NCI-H774 (cell line): ENCODE measurements at places on chromosomes 3 and 15.

- no peak for DNase-seq
Observed at GRCh38 chr3:53695324-53695690, 150.9 kb downstream of the CHDH start.

DNA sequence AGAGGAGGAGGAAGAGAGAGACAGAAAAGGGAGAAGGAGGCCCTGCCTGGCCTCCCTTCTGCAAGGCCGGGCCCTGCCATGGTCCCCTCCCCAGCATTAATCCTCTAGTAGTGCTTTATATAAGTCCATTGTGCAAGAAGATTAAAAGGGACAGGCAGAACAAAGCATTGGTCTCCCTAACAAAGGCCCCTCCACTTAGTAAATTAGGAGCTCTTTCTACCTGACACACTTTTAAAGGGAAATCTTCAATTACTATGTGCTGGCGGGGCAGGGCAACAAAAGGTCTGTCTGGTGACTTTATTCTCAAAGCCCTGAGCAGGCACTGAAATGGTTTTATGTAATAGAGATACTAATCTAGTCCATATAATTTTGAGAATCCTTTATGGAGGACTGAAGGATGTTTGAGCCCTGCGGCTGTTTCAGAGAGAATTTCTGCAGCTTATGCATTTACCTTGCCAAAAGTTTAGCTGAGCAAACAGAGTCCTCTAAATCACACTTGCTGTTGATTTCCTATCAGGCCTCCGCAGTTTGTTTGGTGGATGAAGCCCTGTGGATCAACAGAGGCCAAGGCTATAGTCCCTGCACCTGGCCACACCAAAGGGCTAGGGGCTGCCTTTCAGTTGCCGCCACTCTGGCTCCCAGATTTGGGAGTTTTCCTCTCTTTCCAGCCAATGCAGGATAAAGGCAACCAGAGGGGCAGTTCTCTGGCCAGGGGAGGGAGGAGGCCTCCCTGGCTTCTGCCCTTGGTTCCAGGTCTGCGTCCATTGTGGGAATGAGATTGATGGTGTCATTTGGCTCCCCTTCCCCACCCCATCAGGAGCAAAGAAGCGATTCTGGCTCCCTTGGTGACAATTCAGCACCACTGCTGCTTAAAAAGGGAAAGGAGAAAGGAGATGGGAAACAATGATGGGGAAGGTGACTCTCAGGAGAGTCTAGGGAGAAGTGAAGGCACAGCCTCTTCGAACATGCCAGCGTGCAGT is 148.0 kb downstream of the MEGF11 start:
- DNase-seq: no peak

DNA sequence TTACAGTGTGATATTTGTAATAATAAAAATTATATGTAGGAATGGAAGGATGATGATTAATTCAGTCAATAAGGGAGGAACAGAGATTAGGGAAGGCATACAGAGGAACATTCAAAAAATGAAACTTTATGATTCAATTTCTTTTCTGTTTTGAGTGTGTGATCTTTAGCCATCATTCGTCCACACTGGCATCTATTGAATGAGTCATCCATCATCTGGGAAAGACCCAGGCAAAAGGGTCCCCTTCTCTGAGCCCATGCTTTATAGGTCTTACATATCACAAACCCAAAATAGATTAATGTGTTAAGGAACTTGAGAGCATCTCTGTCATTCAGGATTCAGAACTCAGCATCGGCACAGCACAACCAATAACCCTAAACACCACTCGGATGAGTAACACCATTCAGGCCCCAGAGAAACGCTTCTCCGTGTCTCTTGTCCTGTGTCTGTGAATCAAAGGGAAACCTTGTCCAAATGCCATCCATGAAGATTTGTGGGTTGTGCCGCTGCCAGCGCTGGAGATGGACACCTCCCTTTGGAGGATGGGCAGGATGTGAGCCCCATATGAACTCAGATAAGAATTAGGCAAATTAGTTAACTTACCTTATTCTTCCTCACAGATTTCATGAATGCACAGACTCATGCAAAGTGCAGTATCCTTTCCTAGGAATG is 21.7 kb upstream of the TPM1 start:
- no peak for DNase-seq

- DNase-seq: no peak
Observed at GRCh38 chr3:32217339-32217738, 21.1 kb upstream of the CMTM8 start.

DNA sequence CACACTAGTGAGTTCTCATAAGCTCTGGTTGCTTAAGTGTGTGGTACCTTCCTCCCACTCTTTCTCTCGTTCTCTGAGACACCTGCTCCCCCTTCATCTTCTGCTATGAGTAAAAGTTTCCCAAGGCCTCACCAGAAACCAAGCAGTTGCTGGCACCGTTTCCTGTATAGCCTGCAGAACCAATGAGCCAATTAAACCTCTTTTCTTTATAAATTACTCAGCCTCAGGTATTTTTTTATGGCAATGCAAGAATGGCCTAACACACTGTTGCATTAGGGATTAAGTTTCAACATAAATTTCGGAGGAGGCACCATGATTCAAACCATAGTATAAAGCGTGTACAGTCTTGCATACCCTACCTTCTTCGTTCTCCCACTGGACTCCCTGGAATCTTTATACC is 252.3 kb upstream of the CHRM5 start:
- no peak for DNase-seq

- no peak for DNase-seq
Observed at GRCh38 chr3:105243076-105243475, 123.6 kb upstream of the ALCAM start.

DNA sequence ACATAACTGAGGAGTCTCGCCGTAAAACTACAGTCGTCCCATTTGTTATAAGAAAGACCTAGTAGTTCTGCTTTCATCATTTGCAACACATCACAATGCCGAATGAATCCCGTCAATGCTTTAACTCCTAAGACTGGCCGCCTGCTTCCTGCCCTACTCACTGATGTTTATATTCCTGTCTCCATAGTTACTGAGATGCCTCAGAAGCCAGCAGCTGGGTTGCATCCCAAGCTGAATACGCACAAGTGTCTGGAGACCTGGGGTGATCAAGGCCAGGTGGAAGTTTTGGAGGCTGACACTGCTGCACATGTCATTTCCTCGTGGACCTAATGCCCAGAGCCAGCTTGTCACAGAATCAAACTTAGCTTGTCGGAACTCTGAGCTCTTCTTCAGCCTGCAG is 95.2 kb upstream of the UBE2E1 start:
- DNase-seq: no peak

- DNase-seq: peak; percentile 89
Observed at GRCh38 chr15:67839929-67840748, at the start of gene RNU6-1. TSS of gene RNU6-1 (minus strand) at chr15:67840045.

DNA sequence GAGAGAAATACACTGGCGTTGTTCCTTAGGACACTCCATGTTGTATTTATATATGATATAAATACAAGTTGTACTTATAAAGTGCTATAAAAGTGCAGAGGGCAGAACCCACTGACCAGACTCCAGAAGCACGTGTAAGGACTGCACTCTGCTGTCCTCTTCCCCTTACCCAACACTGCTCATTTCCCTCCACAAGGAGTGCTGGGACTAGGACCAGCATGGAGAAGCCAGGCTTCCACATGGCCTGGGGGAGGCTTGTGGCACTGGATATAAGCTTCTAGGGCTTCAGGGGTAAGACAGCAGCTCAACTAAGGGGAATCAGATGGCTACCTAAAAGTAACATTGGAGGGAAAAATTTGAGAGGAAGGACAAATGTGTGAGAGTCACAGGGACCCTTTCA is 556.9 kb downstream of the IGSF11 start:
- DNase-seq: no peak

DNA sequence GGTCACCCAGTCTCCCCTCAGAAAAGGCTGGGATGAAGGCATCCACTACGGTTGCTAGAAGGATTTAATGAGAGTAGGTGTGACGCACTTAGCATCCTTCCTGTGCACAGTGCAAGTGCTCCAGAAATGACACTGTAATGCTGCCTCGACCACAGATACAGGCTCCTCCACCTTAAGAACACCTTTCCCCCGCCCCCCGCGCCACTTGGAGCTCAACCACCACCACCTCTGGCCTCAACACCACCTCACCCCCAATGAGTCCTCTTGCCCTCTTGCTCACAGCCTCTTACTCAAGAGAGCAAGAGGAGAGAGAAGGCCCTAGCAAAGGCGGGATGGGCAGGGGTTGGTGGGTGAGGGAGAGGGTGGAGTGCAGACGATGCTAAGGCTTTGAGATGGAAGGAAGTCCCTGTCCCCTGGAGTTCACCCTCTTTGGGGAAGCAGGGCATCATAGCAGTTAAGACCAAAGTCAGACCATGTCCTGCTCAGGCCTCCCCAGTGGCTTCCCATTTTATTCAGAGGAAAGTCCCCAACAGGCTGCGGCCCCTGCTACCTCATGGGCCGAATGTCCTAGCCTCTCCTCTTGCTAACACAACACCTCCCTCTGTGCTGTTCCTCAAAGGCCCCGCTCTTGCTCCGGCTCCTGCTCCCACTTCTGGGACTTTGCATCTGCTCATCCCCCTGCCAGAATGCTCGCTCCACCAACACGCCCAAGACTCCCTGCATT is 8.3 kb downstream of the STARD5 start:
- DNase-seq: no peak

DNA sequence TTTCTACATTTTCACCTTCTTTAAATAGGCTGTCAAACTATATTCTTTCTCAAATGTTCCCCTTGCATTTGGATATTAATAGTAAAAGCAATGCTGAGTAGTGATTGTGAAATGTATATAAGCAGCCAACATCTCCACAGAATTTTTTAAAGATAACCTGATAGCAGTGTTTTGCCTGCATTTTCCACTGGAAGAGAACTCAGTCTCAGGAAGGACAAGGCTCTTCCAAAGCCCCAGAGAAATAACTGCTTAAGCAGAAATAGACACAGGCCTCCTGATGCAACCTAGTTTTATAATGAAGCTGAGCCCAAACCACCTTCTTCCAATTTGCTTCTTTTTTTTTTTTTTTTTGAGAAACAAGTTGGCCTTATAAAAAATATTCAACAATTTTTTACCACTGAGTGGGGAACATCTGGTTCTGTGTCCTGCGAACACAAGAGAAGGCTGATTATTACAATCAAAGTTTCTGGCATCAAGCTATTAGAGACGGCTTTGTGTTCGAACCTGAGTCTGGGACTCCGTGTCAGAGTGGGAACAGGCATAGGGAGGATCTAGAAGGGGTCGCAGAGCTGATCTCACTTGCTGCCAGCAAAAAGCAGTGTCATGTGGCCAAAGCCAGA is 332.5 kb upstream of the TBL1XR1 start:
- no peak for DNase-seq

GRCh38 chr3:59411694-59412093 is 361.9 kb upstream of the CFAP20DC start:
- no peak for DNase-seq

- DNase-seq: no peak
Observed at GRCh38 chr3:188230962-188231361, 77.0 kb downstream of the LPP start.

- no peak for DNase-seq
Observed at GRCh38 chr3:177055605-177056571, 141.4 kb downstream of the TBL1XR1 start.

DNA sequence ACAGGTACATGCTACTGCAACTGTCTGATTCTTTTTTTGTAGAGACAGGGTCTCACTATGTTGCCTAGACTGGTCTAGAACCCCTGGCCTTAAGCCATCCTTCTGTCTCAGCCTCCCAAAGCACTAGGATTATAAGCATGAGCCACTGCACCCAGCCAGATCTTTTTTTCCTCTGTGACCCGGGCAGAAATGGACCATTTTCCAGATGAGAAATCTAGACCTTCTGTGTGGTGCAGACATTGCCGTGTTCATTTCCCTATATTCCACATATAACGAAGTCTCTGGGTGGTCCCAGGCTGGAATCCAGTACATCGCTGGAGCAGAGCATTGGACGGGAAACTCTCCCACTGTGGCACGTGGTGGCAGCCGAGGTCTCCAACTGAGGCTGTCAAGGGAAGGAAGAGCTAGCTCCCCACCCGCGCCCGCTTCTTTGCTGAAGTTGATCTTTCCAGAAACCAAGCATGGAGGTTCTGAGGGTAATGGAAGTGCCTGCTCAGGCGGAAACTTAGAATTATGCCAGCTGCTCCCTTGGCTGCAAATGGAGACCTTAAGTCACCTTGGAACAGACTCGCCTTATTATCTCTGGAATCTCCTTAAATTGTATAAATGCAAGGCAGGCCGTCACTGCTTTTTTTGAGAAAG is 23.1 kb upstream of the TXNRD3 start:
- DNase-seq: no peak

DNA sequence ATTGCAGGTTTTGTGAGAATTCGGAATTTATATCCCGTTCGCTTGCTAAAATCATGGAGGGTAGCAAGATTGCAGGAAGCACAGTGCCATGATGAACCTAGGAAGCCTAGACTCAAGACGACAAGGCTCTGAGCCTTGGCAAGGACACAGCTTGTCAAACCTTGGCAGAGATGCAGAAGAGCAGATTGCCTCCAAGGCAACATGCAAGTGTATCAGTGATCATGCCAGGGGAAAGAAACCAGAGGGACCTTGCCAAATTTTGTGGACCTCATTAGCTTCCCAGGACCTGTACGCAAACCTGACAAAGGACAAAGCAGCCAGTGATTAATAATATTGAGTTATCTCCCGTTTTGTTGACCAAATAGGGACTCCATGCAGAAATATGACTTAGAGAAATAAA is 159.7 kb downstream of the GOLIM4 start:
- no peak for DNase-seq

- no peak for DNase-seq
Observed at GRCh38 chr15:96733721-96734120, 403.2 kb downstream of the NR2F2 start.

DNA sequence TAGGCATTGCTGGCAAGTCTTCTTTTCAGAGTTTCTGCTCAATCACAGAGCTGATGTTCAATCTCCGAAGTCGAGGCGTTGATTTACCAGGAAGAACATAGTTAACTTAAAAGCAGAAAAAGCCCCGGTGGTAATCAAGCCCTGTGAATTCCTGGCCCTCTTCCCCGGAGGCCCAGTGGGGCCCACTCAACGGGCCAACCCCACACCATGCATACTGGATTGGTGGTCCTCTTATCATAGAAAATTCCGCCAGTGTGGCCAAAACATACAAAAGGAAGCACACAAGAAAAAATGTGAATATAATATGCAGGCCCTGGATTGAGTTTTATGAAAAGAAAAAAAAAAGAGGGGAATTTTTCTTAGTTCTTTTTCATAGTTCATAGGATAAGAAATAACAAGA is 873.0 kb upstream of the NR2F2 start:
- no peak for DNase-seq

- no peak for DNase-seq
Observed at GRCh38 chr3:58683001-58683458, 16.5 kb upstream of the FAM3D start.

DNA sequence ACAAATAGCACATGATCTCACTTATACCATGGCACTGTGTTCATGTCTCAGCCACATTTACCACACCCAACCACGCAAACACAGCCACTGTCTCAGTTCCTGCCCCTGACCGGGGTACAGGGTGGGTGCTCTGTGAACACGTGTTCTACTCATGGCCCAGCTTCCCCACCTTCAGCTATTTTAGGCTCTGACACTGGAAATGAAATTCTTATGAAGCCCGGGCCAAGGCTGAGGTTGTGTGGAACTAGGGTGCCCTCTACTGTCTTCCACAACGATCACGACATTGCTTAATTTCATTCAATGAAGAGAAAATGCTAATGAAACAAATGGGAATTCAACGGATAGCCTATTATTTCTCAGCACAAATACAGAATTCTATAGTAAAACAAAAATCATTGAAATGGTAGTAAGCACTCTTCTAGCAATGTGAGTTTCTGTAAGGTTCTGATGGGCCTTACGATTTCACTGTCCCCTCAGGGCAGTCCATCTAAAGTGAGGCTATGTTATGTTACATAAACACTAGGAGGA is 2.1 kb upstream of the GABRA5 start:
- peak; percentile 2 for DNase-seq

- DNase-seq: no peak
Observed at GRCh38 chr3:142274908-142275307, 49.5 kb upstream of the GK5 start.

- DNase-seq: peak; percentile 64
Observed at GRCh38 chr15:36951731-36952247, 148.6 kb downstream of the MEIS2 start.
